ENCODE measurements at places on chromosomes 11 and 22.

DNA sequence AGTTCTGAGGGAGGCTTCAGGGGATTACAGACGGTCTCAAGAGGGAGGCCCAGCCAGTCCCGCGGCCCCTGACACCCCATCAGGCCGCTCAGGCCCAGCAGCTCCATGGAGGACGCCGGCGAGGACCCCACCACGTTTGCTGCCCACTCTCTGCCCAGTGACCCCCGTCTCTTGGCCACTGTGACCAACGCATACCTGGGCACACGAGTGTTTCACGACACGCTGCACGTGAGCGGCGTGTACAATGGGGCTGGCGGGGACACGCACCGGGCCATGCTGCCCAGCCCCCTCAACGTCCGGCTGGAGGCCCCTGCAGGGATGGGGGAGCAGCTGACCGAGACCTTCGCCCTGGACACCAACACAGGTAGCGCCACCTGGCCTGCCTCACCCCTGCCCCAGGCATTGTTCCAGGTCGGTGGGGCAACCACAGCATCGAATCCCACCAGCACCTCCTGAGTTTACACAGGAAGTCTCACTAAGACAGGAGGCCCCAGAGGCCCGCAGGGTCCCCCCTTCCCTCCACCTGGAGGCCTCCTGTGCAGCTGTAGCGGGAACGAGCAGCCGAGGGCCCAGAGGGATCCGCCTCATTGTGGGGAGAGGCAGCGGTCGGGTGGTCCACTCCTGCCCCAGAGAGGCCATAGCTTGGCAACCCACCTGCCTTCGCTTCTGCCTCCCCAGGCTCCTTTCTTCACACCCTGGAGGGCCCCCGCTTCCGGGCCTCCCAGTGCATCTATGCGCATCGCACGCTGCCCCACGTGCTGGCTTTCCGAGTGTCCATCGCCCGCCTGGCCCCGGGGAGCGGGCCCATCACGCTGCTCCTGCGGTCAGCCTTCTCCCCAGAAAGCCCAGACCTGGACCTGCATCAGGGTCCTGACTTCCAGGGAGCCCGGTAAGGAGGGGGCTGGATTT is 1.0 kb downstream of the PGGHG start:
- no peak for DNase-seq

GRCh38 chr11:84056653-84057376 is 770.6 kb upstream of the CCDC90B start:
- peak; percentile 1 for DNase-seq

- peak; percentile 86 for DNase-seq
Observed at GRCh38 chr22:38135133-38135706, 24.7 kb upstream of the BAIAP2L2 start.

GRCh38 chr22:19607192-19608002 is 83.2 kb upstream of the CLDN5 start:
- DNase-seq = no peak

GRCh38 chr11:43788421-43788820 is 92.2 kb upstream of the ALKBH3 start:
- no peak for DNase-seq
